ENCODE measurements at places on chromosomes 7 and 10.

DNA sequence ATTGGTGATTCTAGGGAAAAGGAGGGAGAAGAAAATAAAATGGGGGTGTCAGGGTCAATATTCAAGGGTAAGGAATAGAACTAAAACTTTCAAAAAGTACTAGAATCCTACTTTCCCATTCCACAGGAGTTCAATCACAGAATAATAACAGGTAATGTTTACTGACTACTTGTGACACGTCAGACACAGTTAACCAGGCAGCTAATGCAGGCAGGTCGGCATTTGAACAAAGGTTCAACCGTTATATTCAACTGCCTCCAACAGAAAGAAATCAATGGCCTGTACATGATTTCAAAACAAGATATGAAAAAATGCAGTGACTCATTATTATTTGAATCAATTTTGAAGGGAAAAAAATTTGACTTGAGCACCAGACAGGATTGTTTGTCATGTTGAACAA lies 3.1 kb downstream of the ASB15 start:
- no peak for DNase-seq

DNA sequence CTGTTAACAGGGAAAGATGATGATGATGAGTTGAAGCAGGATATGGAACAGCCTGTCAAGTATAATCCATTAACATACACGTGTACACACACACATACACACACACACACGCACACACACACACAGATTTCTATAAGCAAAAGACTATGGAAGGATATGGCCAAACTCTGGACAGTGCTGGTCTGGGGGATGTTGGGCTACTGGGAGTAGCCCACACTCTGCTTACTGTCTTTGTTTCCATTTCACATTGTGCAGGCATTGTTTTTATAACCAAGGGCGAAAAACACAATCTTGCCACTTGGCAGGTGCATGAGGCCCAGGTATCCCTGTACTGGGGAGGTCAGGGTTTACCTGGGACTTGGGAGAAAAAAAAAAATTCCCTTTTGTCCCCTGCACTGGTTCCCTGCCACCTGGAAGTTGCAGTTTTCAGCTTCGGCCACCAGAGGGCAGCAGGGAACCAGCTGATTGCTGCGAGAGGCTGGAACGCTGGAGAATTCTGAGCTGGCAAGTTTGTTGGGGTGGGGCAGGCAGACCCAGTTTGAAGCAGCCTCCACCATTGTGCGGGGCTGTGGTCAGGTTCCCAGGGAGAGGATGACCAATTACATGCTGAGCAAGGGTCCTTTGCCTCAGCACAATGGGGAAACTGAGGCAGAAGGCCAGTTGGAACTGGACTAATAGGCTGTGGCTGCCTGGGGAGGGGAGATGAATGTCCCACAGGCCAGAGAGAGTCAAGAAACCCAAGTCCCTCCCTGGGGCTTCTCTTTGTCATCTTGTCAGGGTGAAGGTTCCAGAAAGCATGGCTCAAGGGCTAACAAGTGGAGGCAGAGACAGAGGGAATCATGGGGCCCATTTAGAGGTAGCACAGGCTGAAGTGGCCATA lies 27.3 kb downstream of the PPIF start:
- DNase-seq = peak; percentile 5

DNA sequence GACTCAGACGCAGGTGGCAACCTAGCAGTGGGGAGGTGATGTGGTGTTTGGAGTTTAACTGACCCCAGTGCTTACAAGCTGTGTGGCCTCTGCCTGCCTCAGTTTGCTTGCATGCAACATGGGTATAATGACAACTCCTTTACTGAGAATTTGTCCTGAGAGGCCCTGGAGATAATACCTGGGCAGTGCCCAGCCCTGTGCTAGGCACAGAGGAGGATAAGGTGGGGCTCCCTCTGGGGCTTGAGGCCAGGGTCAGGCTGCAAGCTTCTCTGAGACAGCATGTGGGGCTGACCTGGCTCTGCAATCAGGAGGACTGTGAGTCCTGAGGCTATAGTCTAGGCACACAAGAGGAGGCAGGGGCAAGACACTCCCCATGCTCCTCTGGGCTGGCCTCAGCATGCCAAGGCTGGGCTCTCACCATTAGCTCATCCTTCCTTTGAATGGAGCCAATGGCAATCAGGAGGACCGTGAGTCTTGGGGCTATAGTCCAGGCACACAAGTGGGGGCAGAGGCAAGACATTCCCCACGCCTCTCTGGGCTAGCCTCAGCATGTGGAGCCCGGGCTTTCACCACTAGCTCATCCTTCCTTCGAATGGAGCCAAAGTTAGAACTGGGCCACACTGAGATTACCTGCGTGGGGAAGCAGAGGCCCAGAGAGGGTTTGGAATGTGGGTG lies 147.9 kb downstream of the RPS24 start:
- DNase-seq = no peak

- no peak for DNase-seq
These were observed 24.2 kb upstream of the RNF148 start for GRCh38 chr7:122726881-122727280.

- DNase-seq = no peak
These were observed 3.4 kb downstream of the HIPK2 start for GRCh38 chr7:139774376-139774775.

DNA sequence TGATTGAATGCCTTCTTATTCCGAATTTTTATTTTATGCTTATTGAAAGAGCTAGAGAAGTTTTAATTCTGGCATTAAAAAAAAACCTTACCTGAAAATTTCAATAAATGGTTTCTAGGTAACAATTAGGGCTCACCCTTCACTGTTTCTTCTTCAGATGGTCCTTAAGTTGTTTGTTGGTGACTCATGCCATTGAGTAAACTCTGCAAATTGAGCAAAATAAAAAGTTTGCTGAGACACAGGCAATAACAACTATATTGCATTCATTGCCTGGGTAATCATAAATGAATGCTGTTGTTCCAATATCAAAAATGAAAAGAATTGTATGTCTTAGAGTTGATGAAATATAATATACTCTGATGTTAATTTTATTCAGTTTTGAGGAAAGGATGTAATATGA lies 300.3 kb downstream of the CDK14 start:
- DNase-seq = no peak
